Progenitor cell of endocrine pancreas (in vitro differentiated cells): ENCODE measurements at places on chromosomes 13 and 19. TPM values are rescaled to one million over a fixed set of nuclear protein-coding genes. Genes with fewer than 3 reads are reported as not detected.

DNA sequence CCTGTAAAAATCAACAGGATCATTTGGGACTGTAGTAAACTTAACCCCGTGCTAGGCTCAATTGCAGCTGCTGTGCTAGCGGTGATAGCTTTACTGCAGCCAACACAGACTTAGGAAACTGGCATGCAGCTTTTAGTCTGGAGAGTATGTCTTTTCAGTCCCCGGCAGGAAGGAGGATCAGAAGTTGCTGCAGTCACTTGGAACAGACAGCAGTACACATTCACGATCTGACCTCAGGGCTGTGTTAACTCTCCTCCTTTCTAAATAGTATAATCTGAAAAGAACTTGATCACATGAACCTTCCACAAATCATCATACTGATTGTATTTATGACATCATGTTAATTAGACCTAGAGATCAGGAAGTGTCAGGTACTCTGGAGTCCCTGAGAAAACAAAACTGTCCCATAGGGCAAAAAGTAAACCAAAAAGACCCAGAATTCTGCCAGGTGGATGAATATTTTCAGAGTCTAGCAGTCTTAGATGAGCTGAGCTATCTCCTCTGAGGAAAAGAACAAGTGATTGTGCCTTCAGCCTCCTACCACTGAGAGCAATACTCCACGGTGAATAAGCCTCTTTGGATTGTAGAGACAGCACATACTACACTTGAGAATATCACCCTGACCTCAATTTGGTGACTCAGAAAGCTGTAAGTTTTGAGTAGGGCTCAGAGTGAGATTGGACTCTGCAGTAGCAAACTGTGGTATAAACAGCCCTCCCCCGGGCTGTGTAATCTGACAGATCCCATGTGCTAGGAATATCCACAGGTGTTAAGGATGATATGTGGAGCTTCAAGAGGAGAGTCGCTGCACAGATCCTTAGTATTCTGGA is 181.0 kb upstream of the GPR12 start:
- peaks cover 7% of the 10 kb centered on the region for H3K27me3 ChIP-seq
- no peak overlapping the region for H3K27ac ChIP-seq
- no peak for DNase-seq

DNA sequence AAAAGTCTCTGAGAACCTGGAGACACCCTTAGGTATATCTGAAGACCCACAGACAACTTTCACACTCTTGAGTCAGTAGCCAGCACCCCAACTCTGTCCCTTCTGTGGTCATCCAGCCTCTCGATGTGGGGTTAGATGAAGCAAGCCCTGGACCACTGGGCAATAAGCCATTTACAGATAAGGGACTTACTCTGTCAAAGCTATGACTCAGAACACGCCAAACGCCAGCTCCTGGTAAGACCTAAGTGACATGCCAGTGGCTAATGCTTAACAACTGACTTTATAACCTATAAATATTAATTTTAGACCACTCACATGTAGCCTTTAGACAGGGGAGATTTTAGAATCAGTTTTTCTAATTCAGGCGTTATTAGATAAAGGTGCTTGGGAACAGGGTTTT is 85.7 kb downstream of the SHISA2 start:
- H3K27me3 ChIP-seq: peaks cover 35% of the 10 kb centered on the region
- H3K4me1 ChIP-seq: peaks cover 8% of the 10 kb centered on the region
- H3K27ac ChIP-seq: no peak overlapping the region
- no peak for DNase-seq
- H3K36me3 ChIP-seq: no peaks in the 10 kb centered on the region

- H3K4me3 ChIP-seq: no peak overlapping the region
- peaks cover 1% of the 10 kb centered on the region for H3K36me3 ChIP-seq
- H3K27me3 ChIP-seq: no peaks in the 10 kb centered on the region
- H3K27ac ChIP-seq: no peak overlapping the region
- DNase-seq: no peak
- H3K4me1 ChIP-seq: peaks cover 19% of the 10 kb centered on the region
These were observed 154.3 kb downstream of the LMO7 start for GRCh38 chr13:75790198-75790970.

GRCh38 chr19:17160908-17161307 is 54.2 kb upstream of the USE1 start:
- peak overlapping the region; percentile 33 for H3K27ac ChIP-seq
- no peak overlapping the region for H3K4me3 ChIP-seq
- no peaks in the 10 kb centered on the region for H3K4me1 ChIP-seq

DNA sequence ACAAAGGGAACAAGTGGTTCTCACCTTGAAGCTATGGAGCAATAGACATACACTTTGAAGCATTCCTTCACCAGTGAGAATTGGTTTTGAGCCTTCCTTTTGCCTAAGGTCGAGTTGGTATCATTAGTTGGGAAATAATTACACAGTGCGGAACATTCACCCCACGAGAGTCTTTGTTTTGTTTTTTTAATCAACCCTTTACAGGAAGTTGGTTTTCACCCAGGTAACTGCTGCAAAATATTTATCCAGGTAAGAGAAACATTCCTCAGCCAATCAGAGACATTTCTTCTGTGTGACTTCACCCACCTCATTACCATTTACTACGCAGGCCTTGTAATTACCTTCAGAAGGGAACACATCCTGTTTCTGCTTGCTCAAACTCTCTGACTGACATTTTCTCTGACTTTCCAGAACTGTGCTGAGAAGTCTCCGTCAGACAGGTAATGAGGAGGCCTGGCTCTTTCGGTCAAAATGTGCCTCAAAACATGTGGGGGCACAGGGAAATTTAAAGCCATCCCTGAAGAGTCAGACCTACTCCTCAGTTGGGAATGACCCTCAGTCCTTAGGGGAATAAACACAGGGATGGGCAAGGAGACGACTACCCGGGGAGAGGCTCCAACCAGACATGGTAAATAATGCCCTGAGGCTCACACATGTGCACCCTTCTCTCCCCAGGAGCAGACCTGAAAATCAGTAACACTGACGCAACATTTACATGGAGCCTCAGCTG is 22.7 kb upstream of the SERP2 start:
- no peak overlapping the region for H3K27ac ChIP-seq
- DNase-seq: no peak
- no peaks in the 10 kb centered on the region for H3K36me3 ChIP-seq
- no peak overlapping the region for H3K4me3 ChIP-seq
- H3K4me1 ChIP-seq: peaks cover 8% of the 10 kb centered on the region

DNA sequence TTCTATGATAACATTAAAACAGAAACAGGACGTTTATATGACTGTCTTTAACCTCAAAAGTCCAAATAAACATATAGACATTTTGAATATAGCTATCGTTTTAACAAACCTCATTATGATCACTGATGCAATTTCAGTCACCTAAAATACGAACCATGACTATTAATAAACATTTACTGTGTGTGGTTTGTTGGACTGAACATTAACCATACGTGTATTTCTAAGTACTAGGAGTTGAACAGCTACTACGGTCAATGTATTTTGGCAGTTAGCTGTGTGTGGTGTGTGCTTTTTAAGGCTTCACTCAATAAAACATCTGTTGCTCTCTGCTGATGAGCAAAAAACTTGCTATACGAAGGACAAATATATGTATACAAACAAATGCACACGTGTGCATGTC is 281.4 kb downstream of the ABCC4 start:
- no peaks in the 10 kb centered on the region for H3K27me3 ChIP-seq
- H3K4me1 ChIP-seq: peaks cover 14% of the 10 kb centered on the region
- H3K4me3 ChIP-seq: no peak overlapping the region
- no peak for DNase-seq
- H3K36me3 ChIP-seq: peaks cover 4% of the 10 kb centered on the region
- H3K27ac ChIP-seq: no peak overlapping the region

GRCh38 chr19:14480700-14481079 is 5.5 kb upstream of the PTGER1 start:
- no peaks in the 10 kb centered on the region for H3K27me3 ChIP-seq
- no peak overlapping the region for H3K27ac ChIP-seq
- peaks cover 9% of the 10 kb centered on the region for H3K36me3 ChIP-seq
- peaks cover 1% of the 10 kb centered on the region for H3K4me1 ChIP-seq

DNA sequence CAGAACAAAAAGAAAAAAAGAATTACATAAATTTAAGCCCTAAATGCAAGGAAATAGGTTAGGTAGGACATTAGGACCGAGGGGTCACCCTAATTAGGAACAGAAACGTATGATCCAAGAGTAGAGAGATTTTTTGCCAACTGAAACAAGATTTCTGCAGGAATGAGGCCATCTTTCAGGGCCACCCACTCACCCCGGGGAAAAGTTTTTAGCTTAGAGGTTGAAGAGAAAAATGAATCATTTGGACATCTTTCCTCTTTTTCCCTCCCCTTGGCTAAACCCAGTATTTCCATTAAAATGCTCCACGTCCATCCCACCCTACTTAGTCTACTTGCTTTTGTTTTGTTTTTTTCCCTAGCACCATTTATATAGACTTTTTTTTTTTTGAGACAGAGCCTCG is 10.6 kb upstream of the PNMA8A start:
- H3K4me3 ChIP-seq: no peak overlapping the region
- H3K27ac ChIP-seq: no peak overlapping the region
- H3K27me3 ChIP-seq: peaks cover 14% of the 10 kb centered on the region
- no peaks in the 10 kb centered on the region for H3K4me1 ChIP-seq

DNA sequence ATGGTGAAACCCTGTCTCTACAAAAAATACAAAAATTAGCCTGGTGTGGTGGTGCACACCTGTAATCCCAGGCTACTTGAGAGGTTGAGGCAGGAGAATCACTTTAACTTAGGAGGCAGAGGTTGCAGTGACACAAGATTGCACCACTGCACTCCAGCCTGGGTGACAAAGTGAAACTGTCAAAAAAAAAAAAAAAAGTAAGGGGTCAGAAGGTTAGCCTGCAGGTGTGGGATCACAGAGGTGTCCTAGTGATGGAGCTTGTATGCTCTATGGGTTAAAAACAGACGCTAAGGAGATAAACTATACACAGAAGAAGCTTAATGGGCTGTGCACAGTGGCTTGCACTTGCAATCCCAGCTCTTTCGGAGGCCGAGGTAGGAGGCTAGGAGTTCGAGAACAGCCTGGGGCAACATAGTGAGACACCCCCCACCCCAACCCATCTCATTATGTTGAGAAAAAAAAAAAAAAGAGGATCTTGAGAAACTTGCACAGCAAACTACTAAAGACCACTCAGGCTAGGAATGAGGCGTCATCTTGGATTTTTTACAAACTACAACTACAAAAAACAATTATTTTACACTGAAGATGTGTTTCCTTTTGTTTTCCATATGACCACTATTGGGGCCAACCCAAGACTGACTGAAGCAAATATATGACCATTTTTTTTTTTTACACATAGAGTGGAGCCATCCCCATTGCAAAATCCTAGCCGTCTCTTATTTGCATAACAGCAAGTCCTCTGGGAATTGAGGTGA is 7.9 kb downstream of the FOSB start:
- H3K36me3 ChIP-seq: no peaks in the 10 kb centered on the region
- peaks cover 13% of the 10 kb centered on the region for H3K4me1 ChIP-seq
- peaks cover 31% of the 10 kb centered on the region for H3K27me3 ChIP-seq
- H3K27ac ChIP-seq: no peak overlapping the region
- no peak overlapping the region for H3K4me3 ChIP-seq
- DNase-seq: no peak

GRCh38 chr13:102236830-102237229 is 165.0 kb downstream of the FGF14 start:
- no peaks in the 10 kb centered on the region for H3K36me3 ChIP-seq
- H3K4me1 ChIP-seq: peaks cover 14% of the 10 kb centered on the region
- no peaks in the 10 kb centered on the region for H3K27me3 ChIP-seq
- H3K27ac ChIP-seq: no peak overlapping the region

DNA sequence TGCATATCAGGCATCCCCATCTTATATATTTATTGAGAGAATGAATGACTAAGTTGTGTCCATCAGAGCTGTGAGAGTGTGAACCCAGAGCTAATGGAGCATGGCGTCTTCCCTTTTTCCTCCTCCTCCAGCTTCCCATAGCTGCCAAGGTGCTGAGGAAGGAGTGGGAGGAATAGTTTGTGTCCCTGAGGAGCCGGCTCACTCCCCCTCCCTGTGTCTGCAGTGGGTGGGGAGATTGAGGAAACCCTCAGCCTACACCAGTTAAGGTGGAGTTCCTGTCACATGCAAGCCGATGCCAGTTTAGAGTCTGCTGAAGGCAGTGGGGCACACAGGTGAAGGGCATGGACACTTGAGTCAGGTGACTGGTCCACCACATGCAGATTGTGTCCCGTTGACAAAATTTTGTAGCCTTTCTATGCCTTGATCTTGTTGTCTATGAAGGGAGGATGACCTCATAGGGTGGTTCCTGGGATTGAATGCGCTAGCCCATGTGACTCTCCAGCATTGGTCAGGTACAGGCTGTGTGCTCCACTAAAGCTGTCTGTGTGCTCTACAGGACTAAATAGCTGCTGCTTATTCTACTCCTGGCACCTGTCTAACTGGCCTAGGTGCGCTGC is 47.6 kb upstream of the GPI start:
- H3K27ac ChIP-seq: no peak overlapping the region
- DNase-seq: no peak
- H3K4me1 ChIP-seq: peaks cover 12% of the 10 kb centered on the region
- no peak overlapping the region for H3K4me3 ChIP-seq
- peaks cover 5% of the 10 kb centered on the region for H3K36me3 ChIP-seq

- H3K27me3 ChIP-seq: no peaks in the 10 kb centered on the region
- no peak for DNase-seq
- H3K36me3 ChIP-seq: peaks cover 21% of the 10 kb centered on the region
- no peak overlapping the region for H3K27ac ChIP-seq
- H3K4me1 ChIP-seq: no peaks in the 10 kb centered on the region
These were observed 31.3 kb upstream of the ASF1B start for GRCh38 chr19:14167576-14168138.

DNA sequence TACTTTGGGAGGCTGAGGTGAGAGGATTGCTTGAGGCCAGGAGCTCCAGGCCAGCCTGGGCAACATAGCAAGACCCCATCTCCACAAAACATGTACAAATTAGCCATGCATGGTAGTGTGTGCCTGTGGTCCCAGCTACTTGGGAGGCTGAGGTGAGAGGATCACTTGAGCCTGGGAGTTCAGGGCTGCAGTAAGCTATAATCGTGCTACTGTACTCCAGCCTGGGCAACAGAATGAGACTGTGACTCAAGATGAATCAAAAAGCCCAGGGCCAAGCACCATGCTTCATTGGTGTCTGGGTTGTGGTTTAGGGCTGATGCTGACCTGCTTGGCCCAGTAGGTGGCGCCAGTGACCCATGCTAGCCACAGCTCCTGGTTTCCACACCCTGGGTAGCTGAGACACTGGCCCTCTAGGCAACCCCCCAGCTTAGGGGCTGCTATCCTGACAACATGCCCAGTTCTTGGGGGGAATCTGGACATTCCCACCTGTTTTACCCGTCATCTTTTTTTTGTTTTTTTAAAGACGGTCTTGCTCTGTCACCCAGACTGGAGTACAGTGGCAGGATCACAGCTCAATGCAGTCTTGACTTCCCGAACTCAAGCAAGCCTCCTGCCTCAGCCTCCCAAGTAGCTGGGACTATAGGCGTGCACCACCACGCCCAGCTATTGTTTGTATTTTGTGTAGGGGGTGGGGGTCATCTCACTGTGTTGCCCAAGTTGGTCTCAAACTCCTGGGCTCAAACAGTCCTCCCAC is 5.5 kb downstream of the CCDC124 start:
- peak; percentile 75 for DNase-seq
- H3K27me3 ChIP-seq: no peaks in the 10 kb centered on the region
- H3K4me3 ChIP-seq: no peak overlapping the region
- H3K27ac ChIP-seq: no peak overlapping the region
- peaks cover 6% of the 10 kb centered on the region for H3K4me1 ChIP-seq
- no peaks in the 10 kb centered on the region for H3K36me3 ChIP-seq

GRCh38 chr13:37716420-37717195 is 118.0 kb upstream of the POSTN start:
- H3K27ac ChIP-seq: peak overlapping the region; percentile 43
- no peak for DNase-seq
- no peaks in the 10 kb centered on the region for H3K36me3 ChIP-seq
- H3K27me3 ChIP-seq: no peaks in the 10 kb centered on the region
- H3K4me3 ChIP-seq: no peak overlapping the region

Gene FCGBP
- total RNA-seq: 0.80 and 1.2 TPM in 2 replicates

Gene TBXA2R
- total RNA-seq: not detected in 2 replicates

Gene PEAK3
- not detected in 2 replicates for total RNA-seq

Gene TMEM255B
- total RNA-seq: 0.91 and 1.5 TPM in 2 replicates

Gene F2RL3
- total RNA-seq: not detected in 2 replicates

Gene NLRP12
- total RNA-seq: not detected in 2 replicates
